ENCODE measurements at places on chromosomes 3 and 15. TPM values are rescaled to one million over a fixed set of nuclear protein-coding genes. Genes with fewer than 3 reads are reported as not detected.

- no peak for DNase-seq
Observed at GRCh38 chr3:32157600-32158264, 51.3 kb downstream of the GPD1L start.

DNA sequence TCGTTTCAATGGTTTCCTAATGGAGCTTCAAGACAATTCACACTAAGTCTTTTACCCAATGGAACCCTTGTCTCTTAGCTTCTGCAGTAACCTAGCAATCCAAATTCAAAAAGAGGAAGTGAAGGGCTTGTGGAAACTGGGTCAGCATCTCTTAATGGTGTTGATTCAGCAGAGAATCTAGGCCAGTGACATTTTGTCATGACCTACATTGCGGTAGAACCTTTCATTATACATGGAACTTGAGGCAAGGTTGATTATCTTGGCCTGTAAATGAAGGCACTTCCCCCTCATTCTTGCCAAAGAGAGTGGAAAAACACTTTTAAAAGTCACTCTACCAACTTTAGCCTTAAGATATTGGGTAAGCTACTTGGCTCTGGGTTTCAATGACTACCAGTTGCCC is 42.8 kb downstream of the C2CD4B start:
- DNase-seq = no peak

DNA sequence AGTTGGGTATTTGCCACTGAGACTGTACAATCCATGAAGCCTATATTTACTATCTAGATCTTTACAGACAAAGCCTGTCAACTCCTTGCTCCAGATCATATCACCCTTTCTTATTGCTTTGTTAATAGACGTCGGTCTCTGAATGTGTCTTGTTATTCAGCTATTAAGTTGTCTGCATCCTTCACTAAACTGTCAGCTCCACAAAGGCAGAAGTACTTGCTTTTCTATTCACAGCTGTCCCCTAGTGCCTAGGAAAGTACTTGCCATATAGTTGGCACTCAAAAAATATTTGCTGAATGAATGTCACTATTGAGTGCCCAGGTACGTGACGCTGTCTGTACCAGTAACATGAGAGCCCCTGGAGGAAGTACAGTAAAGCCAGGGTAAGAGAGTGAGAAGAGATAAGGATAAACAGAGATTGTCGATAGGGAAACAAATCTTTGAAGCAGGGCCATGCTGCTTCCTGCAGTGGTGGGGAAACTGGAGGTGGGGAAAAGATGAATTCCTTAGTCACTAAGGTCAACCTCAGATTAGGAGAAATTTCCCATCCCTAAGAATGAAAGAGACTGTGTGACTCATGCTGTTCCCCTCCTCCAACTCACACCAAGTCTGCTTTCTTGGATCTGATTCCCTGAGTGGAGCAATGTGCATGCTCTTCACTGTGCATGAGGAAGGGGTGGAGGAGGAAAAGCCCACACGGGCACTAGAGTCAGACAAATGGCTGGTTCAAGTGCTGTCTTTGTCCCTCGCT is 36.3 kb downstream of the PRICKLE2 start:
- DNase-seq = peak; percentile 95

GRCh38 chr3:193389335-193389734 is 10.8 kb upstream of the ATP13A5 start:
- DNase-seq = no peak

DNA sequence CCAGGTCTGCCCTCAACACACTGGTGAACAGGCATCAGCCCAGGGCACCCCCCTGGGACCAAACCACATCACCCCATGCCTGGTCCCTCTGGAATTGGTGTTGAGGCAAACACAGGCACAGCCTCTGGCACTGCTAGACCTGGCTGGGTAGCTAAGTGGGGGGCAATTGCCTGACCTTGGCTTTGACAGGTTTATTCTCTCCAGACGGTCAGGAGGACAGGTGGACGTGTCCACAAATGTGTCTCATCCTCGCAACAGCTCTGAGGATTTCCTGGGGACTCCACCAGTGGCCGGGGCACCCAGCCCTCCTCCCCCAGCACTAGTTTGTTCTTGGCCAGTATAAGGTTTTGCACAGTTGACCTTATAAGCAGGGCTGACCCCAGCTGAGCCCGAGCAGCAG is 31.3 kb downstream of the TKT start:
- DNase-seq = no peak

DNA sequence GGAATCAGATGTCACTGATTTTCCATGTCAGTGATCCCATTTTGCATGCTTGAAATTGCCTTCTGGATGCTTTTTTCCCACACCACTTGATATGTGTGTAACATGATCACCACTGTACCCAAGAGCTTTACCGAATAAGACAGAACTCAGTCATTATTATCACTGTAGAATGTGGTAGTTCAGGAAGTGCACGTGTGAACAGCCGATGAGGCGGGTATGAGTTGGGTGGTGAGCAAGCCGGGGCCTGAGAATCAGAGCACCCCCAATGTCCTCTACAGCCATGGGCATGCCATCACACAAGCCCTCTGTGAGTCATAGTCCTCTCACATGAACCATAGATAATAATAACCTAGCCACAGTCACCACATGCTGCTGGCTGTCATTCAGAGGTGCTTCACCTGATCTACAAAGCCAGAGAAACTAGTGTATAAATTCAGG is 470.8 kb downstream of the SOX2 start:
- DNase-seq = peak; percentile 22

GRCh38 chr15:42404461-42405235 is 45.3 kb downstream of the CAPN3 start:
- DNase-seq = no peak

DNA sequence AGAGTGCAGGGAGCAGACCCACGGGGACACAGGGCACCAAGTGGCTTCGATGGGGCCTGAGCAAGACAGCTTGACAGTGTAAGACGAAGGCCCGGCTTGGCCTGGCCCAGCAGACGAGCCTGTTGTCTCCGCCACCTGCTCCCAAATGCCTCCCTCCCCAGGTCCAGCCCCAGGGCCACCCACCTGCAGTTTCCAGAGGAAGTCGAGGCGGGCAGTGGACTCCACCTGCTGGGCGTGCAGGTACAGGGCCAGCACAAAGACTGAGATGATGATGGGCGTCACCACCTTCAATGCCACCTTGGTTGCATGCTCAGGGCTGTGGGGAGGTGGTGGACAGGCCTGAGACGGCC is 94.1 kb downstream of the SEC22A start:
- DNase-seq = no peak

DNA sequence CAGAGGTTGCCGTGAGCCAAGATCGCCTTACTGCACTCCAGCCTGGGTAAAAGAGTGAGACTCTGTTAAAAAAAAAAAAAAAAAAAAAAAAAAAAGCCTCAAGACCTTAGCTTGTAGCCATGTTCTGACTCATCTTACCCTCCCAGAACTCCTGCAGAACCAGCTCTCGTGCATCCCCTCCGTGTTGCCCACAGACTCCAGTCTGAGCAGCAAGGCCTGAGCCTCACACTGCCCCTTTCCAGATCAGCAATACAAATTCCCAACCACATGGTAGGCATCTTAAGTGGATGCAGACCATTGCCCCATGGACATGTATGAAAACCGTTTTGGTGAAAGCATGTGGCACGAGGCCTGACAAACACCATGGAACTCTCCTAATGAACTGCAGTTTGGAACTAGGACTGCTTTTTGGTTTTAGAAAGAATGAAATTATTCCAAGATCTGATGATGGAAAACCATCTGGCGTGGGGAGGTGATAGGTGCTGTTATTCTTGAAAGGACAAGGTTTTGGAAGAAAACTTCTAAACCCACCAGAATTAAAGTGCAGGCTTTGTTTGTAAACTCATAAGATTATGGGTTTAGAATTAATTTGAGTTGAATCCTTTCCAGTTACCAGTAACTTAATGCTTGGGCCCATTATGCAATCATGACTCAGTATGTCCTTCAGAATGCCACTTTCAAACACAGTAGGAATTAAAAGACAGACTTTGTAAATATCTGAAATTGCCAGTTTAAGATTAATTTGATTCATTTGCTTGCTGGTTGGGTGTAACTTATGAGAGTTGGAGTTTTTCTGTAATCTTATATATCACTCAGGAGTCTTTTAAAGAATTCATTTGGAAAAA is 163.7 kb upstream of the LRTM1 start:
- DNase-seq = peak; percentile 22

The ZBTB11 gene
- total RNA-seq = 12.8 TPM

The ZNF620 gene
- 9.0 TPM for total RNA-seq

The CHRM5 gene
- total RNA-seq = not detected

Measured in epithelial cell of proximal tubule (primary cell).